ENCODE measurements at places on chromosomes 2 and 18. TPM values are rescaled to one million over a fixed set of nuclear protein-coding genes. Genes with fewer than 3 reads are reported as not detected.

DNA sequence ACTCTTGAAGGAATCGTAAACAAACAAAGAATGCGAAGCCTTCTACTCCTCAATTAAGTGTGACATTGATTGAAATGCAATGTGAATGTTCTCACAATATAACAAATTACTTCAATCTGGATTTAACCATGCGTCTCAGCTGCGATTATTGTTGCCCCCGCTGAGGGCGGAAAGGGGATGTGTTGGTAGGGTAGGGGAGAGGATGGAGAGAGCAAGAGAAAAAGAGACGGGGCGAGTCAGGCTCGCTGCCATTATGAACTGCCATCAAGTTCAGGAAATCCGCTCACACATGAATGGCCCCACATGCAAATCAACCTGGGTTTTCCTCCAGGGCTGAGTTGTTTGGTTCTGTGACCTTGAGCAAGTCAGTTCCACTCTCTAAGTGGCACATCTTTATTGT is 129.8 kb downstream of the PXDN start:
- DNase-seq, result no peak

- no peak for DNase-seq
These were observed 7.9 kb downstream of the IL1RL2 start for GRCh38 chr2:102194609-102195268.

GRCh38 chr2:98308068-98308467 is 38.2 kb upstream of the CNGA3 start:
- no peak for DNase-seq

DNA sequence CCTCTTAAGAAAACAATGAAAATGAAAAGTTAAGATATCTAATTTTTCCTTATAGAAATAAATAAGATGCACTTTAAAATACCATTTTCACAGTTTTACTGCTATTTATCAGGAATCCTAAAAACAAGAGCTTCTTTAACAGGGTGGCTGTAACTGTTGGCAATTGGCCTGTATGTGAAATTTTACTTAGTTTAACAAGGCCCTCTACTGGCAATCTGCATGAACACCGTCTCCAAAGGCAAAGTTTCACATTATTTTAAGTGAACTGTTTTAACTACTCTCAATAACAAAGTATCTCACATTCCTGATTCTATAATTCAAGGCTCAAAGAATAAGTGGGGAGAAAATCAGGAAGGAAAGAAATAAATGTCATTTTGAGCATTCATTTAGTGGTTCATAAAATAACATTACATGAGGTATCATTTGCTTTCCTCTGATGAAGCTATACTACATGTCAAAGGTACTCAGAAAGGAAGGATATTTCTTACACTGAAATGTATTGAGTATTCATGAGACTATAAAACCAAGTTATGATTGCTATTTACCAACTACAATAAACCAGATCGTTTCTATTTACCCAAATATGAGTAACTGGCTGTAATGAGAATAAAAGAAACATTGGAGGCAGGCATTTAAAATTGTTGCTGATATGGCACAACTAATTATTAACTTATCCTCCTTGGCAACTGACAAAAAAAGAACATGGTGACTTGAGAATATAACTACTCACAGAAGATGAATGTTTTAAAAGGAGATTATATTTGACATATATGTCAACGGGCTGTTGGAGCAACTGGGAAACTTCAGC is 7.0 kb downstream of the NCKAP5 start:
- no peak for DNase-seq

DNA sequence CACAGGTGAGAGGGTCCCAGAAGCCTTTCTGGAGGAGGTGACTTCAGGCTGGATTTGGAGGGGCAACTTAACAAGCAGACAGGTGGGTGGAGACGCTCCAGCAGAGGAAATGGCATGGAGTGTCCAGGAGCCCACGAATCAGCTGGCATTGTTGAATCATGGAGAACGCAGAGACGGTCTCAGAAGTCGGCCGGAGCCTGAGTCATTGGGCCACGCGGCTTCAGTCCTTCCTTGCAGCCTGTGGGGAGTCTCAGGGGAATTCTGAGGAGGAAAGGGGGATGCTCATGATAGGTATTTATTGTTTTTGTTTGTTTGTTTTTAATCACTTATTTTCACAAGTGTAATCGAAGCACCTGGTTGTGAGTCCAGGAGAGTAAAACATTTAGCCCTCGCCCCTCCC is 184.6 kb upstream of the HDAC4 start:
- DNase-seq, result no peak

DNA sequence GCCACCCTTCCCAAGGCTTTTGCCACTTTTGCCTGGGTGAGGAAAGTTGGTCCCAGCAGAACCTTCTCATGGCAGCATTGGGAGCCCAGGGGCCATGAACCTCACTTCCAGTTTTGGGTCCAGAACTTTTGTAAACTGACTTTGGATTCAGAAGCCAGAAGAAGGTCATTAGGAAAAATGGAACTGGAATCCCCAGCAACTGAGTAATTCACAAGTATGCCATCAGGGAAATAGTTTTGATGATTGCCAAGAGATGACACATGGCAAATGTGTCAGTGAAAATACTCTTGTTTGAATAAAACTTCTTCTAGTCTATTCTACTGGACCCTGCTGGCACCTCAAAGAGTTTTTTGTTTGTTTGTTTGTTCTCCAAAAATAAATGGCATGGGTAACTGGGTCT is 203.7 kb downstream of the SETBP1 start:
- no peak for DNase-seq

DNA sequence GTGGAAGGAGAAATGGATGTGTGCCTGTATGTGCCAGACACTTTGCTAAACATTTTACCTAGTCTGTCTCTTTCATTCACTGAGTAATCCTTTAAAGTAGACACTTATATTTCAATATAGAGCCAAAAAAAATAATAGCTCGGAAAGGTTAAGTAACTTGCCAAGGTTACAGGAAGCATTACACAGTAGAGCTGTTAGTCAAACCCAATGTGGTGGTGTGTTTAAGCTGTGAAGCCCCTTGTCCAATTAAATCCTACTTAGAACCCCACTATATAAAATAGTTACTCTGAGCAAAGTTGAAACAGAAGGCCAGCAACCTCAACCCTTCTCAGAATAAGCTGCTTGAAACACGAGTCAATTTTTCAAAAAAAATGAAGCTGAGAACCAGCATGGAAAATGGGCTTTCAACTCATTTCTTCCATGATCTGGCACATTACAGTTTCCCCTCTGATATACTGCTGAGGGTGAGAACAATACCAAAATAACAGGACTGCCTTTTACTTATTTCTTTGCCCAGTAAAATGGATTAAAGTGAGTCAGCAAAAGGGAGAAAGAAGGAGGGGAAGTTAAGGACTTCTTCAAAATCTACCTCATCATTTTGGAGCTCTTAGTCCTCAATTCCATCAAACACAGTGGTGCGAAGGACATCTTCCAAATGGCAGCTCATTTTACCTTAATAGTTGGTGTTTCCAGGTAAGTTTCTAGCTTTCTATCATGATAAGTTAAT is 7.9 kb downstream of the RDH14 start:
- DNase-seq, result no peak

The MYCN gene
- not detected for total RNA-seq

The REG3G gene
- total RNA-seq, result not detected

The CDK15 gene
- not detected for total RNA-seq

The MARCHF4 gene
- not detected for total RNA-seq
